Fibroblast of skin of right quadriceps (primary cell): ENCODE measurements at places on chromosomes 6 and 20.

- no peak for DNase-seq
Measured at GRCh38 chr6:3195420-3195694, 32.1 kb downstream of the TUBB2B start.

- peak; percentile 82 for DNase-seq
Measured at GRCh38 chr20:32354592-32355416, 3.3 kb upstream of the ASXL1 start.

DNA sequence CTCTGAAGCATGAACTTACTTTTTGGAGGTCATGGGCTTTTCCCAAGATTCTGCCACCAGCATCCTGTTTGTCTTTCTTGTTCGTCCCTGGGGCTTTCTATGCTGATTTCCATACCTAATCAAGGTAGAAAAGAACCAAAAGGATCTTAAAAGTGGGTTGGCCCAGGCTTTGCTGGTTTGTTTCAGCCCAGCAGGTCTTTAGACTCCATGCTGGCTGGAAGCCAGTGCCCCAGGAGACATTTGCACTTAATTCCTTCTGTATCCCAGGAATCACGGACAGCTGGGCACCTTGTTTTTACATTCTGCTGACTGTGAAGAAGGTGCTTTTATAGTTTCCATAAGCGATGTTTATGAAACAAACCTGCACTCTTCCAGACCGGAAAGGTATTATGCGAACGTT, 195.9 kb downstream of the CDH4 start:
- no peak for DNase-seq

GRCh38 chr20:46099491-46100287, 9.9 kb upstream of the NCOA5 start:
- DNase-seq, result no peak

DNA sequence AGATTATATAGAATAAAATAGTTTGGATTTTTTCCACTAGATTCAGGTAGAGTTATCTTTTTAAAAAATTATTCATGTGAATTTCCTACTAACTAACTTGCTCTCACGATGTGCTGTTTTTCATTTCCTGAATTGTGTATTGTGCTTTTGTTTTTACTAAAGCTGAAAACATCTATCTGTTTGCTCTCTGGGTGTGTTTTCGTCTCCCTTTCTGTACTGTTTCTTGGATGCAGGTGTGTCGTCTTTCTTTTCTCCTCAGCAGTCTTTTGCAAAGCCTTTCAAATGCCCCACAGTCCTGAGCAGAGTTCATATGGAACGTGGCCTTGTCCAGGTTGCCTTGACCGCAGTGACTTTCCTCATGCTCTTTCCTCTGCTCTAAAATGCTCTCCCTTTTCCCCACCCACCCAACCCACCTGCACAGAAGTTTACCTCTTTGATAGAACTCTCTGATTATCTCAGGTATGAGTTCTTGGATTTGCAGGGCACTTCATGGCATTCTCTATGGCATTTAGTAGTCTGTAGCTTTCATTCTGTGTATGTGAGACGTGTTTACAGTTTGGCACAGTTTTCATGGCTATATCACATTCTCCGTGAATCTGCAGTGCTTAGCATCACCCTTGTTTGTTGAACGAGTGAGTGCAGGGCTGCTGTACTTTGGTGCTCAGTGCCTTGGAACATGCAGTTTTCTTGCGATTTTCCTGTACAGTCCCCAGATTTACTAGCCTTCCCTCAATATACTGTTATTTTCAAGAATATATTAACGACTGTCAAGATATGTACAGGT, 77.1 kb downstream of the FARS2 start:
- DNase-seq, result no peak

DNA sequence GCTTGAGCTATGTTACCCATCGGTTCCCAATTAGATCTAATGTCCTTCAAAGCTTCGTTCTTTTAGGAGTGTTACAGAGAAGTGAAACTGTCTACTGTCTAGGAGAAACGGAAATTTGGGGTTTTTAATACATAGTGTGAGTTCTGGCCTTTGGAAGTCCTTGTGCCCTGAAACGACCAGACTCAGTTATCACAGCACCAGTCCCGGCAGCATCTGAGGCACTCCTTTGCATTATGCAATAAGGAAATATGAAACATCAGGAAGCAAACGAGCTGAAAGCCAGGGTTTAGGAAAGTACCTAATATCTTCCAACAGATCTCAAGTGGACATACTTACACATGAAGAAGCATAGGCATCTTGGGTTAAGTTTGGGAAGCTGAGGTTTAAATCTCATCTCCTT, 61.8 kb upstream of the ADGRF1 start:
- DNase-seq, result no peak
